ENCODE measurements at places on chromosomes 16 and 17. TPM values are rescaled to one million over a fixed set of nuclear protein-coding genes. Genes with fewer than 3 reads are reported as not detected.

PPM1E gene
- under 0.01 TPM for total RNA-seq

DPEP2 gene
- not detected for total RNA-seq

CUEDC1 gene
- total RNA-seq: 7.4 TPM

KRTAP4-5 gene
- total RNA-seq: not detected

SLC16A13 gene
- total RNA-seq: 0.59 TPM

ST6GALNAC1 gene
- total RNA-seq: not detected

RHBDL1 gene
- total RNA-seq: 6.5 TPM

LPCAT2 gene
- 32.3 TPM for total RNA-seq

EME1 gene
- 0.59 TPM for total RNA-seq

ACE gene
- total RNA-seq: 1.1 TPM

OR1F1 gene
- not detected for total RNA-seq

TBC1D28 gene
- total RNA-seq: not detected

ATP1B2 gene
- not detected for total RNA-seq

DNAH17 gene
- not detected for total RNA-seq

TEKT1 gene
- total RNA-seq: not detected

P2RX5 gene
- 2.7 TPM for total RNA-seq

PLA2G10 gene
- not detected for total RNA-seq

CHRNE gene
- total RNA-seq: 0.30 TPM

GRB7 gene
- total RNA-seq: not detected

OR1A1 gene
- total RNA-seq: not detected

ANKRD11 gene
- total RNA-seq: 68.9 TPM

KRTAP4-2 gene
- total RNA-seq: not detected

ACSM5 gene
- total RNA-seq: not detected

AGRP gene
- total RNA-seq: not detected

MMP2 gene
- total RNA-seq: 1,520 TPM

QPRT gene
- total RNA-seq: 31.1 TPM

C17orf67 gene
- total RNA-seq: 0.78 TPM

KIF2B gene
- not detected for total RNA-seq
